Cardiac atrium fibroblast (primary cell): ENCODE measurements at places on chromosomes 1 and 21. TPM values are rescaled to one million over a fixed set of nuclear protein-coding genes. Genes with fewer than 3 reads are reported as not detected.

The KIF14 gene
- total RNA-seq, result 2.8 and 2.9 TPM in 2 replicates

The FAF1 gene
- 31.3 and 42.2 TPM in 2 replicates for total RNA-seq

The RIPPLY3 gene
- total RNA-seq, result not detected in 2 replicates

The SLC25A34 gene
- total RNA-seq, result 0.32 and 0.54 TPM in 2 replicates

The GJA9 gene
- not detected in 2 replicates for total RNA-seq

The DNALI1 gene
- total RNA-seq, result 3.1 and 4.0 TPM in 2 replicates

The LCE7A gene
- not detected in 2 replicates for total RNA-seq

The RNU1-4 gene
- total RNA-seq, result not detected in 2 replicates
